Thoracic aorta (tissue), 2 donors: ENCODE measurements at places on chromosomes 11 and 22. TPM values are rescaled to one million over a fixed set of nuclear protein-coding genes. Genes with fewer than 3 reads are reported as not detected.

The POU2AF2 gene
- not detected for total RNA-seq

DNA sequence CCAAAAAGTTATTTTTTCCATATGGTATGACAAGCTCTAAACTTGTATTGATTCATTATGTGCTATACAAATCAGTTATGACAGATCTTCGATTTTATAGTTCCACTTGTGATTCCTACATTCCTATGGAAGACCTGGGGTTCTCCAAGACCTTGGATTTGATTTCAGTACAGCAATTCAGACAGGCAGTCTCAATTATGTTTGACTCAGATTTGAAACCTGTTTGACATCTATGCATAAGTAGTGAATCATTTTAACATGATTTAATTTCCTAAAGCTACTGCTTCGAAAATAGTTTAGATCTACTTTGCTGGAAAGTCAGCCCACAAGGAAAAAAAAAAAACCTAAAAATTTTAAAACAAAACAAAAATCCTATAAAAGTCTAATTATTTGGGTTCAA lies 820.4 kb downstream of the LUZP2 start:
- no peak overlapping the region for H3K4me3 ChIP-seq
- no peak for DNase-seq
- no peak overlapping the region for H3K27ac ChIP-seq
- no peaks in the 10 kb centered on the region for H3K27me3 ChIP-seq

- no peaks in the 10 kb centered on the region for H3K4me1 ChIP-seq
- no peaks in the 10 kb centered on the region for H3K27me3 ChIP-seq
These were observed at the start of gene UPK2 for GRCh38 chr11:118956094-118956846. UPK2 (plus strand) TSS chr11:118956298; CDS start chr11:118956351, 53 bp downstream.

GRCh38 chr11:61885166-61885778 lies 6.1 kb downstream of the FADS3 start:
- H3K27ac ChIP-seq: no peak overlapping the region
- no peak overlapping the region for H3K4me3 ChIP-seq
- H3K27me3 ChIP-seq: no peaks in the 10 kb centered on the region
- H3K36me3 ChIP-seq: peaks cover 3% of the 10 kb centered on the region
- DNase-seq: no peak
- H3K4me1 ChIP-seq: peaks cover 63% of the 10 kb centered on the region

GRCh38 chr11:93487032-93487483 lies 56.1 kb downstream of the SMCO4 start:
- no peaks in the 10 kb centered on the region for H3K36me3 ChIP-seq
- no peak overlapping the region for H3K4me3 ChIP-seq
- H3K27me3 ChIP-seq: no peaks in the 10 kb centered on the region
- no peak overlapping the region for H3K27ac ChIP-seq

- no peak overlapping the region for H3K4me3 ChIP-seq
- H3K4me1 ChIP-seq: peaks cover 12% of the 10 kb centered on the region
- H3K27me3 ChIP-seq: no peaks in the 10 kb centered on the region
- no peak for DNase-seq
- H3K27ac ChIP-seq: no peak overlapping the region
These were observed 4.4 kb downstream of the TMEM258 start for GRCh38 chr11:61787928-61788491.

The TRPM5 gene
- total RNA-seq: not detected

The ADAMTS15 gene
- total RNA-seq: 14.1 TPM

The SLC5A12 gene
- 0.68 TPM for total RNA-seq
